ENCODE measurements at places on chromosomes 3 and 15.

- DNase-seq: no peak
Measured at GRCh38 chr3:24498796-24499195, 4.1 kb upstream of the THRB start.

DNA sequence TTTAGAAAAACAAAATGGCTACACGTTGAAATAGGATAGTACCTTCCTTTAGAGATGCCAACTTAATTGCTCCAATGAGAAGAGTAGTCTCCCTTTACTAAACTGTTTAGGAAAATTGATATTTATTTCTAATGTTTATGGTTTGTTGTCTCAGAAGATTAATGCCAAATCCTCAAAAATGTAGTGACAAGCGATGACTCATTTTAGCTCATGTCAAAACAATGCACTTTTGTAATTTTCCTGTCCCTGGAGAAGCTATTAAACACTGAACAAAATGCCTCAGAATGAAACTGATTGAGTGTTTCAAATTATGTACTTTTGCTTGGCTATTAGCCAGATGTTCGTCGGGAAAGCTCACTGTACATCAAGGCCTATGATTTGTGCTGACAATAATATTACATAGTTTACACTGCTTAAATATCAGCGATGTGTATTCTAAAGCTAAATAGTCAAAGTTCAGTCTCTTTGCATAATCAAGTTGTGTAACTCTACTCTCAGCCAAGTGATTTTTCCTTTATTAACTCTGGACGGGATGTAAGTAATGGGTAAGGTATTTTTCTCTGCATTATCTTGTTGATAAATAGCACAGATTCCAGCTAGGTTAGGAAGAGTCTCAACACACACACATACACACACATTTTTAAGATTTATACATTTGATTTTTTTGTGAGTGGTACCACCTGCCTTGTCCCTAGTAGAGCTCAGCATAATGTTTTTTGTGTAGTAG lies 83.7 kb downstream of the CMSS1 start:
- peak; percentile 85 for DNase-seq

GRCh38 chr3:196274585-196274984 lies 12.9 kb downstream of the PCYT1A start:
- DNase-seq: peak; percentile 35

DNA sequence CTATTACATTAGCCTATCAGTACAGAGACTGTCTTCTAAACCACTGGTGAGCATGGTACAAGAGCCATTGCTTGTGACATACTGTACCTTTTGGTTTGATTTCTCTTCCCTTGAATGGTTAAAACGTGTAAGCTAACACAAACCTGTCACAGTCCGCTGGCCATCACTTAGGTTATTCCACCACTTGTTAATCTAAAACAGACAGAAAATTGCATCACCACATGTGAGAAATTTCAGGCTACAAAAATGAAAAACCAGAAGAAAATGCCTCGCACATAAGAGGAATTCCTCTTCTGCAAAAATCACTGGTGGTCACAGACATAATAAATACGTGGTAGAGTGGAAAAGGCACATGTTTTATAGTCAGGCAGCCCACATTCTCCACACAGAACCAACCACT lies 22.1 kb downstream of the PARL start:
- no peak for DNase-seq

DNA sequence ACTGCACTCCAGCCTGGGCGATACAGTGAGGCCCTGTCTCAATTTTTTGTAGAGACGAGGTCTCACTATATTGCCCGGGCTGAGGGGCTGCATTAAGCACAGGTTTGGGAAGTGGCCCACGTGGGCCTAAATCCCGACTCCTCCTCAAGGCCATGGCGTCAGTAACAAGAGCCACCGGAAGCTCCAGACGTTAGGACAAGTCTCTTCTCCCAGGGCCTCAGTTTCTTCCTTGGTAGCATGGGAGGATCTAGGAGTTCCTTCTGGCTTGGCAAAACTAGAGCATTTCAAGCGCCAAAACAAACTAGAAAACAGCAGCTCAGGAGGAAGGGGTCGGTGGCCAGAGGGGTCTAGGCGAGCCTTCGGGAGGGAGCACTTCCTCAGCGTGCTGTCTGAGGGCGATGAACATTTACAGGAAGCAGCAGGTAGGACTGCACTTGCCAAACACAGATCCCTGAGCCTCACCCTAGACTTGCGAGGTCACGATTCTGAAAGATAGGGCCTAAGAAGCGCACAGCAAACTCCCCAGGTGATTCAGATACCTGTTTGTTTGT lies 536 bp downstream of the SNAPC5 start:
- no peak for DNase-seq
